ENCODE measurements at places on chromosomes 1 and 21. TPM values are rescaled to one million over a fixed set of nuclear protein-coding genes. Genes with fewer than 3 reads are reported as not detected.

KRTAP19-1 gene
- not detected for total RNA-seq

F13B gene
- total RNA-seq: 0.08 TPM

HES4 gene
- 60.9 TPM for total RNA-seq

OR2L5 gene
- total RNA-seq: not detected

CALML6 gene
- 0.23 TPM for total RNA-seq

ETV3L gene
- not detected for total RNA-seq

ANKRD45 gene
- 0.15 TPM for total RNA-seq

LHX8 gene
- 1.0 TPM for total RNA-seq

CYP4A22 gene
- total RNA-seq: not detected

TCHHL1 gene
- total RNA-seq: not detected

KIAA1614 gene
- total RNA-seq: 1.4 TPM

HSD3B2 gene
- not detected for total RNA-seq

GSTM1 gene
- total RNA-seq: not detected

SYT6 gene
- 0.41 TPM for total RNA-seq

KRTAP19-3 gene
- total RNA-seq: not detected

TSSK3 gene
- total RNA-seq: 0.29 TPM

C1orf53 gene
- total RNA-seq: 5.7 TPM

GPR52 gene
- not detected for total RNA-seq

HTR6 gene
- 0.13 TPM for total RNA-seq

CAPZA1 gene
- total RNA-seq: 80.7 TPM

MPL gene
- total RNA-seq: 0.16 TPM

NBPF6 gene
- total RNA-seq: not detected

ERRFI1 gene
- total RNA-seq: 260 TPM

FAM163A gene
- total RNA-seq: not detected

MATN1 gene
- 0.02 TPM for total RNA-seq

LCE3D gene
- 2.8 TPM for total RNA-seq

PLEKHG5 gene
- 3.5 TPM for total RNA-seq

LRRC53 gene
- not detected for total RNA-seq

ZNF593OS gene
- not detected for total RNA-seq

CFHR1 gene
- total RNA-seq: not detected
